ENCODE measurements at places on chromosomes 7 and 10. TPM values are rescaled to one million over a fixed set of nuclear protein-coding genes. Genes with fewer than 3 reads are reported as not detected.

CCNY gene
- 49.3 TPM for total RNA-seq

SPOCK2 gene
- 418 TPM for total RNA-seq

NME8 gene
- total RNA-seq, result not detected

GDF2 gene
- total RNA-seq, result not detected

AOC1 gene
- total RNA-seq, result not detected

CRHR2 gene
- total RNA-seq, result not detected

CPED1 gene
- not detected for total RNA-seq

ZP3 gene
- total RNA-seq, result 6.7 TPM

TRIM4 gene
- 29.5 TPM for total RNA-seq

GSDME gene
- 1.8 TPM for total RNA-seq

CAV2 gene
- total RNA-seq, result not detected

LARP4B gene
- 99.0 TPM for total RNA-seq

ACTL6B gene
- not detected for total RNA-seq

LIPJ gene
- not detected for total RNA-seq

UFSP1 gene
- 2.1 TPM for total RNA-seq

CADPS2 gene
- not detected for total RNA-seq

FGL2 gene
- total RNA-seq, result 4.1 TPM

LIPF gene
- not detected for total RNA-seq
